Activated T-cell treated with anti-CD3 and anti-CD28 coated beads for 1 hour (primary cell): ENCODE measurements at places on chromosomes 3 and 15.

GRCh38 chr3:103127737-103128136, 692.9 kb downstream of the ZPLD1 start:
- no peak for DNase-seq

GRCh38 chr3:73332558-73332957, 271.1 kb downstream of the EBLN2 start:
- DNase-seq: no peak

DNA sequence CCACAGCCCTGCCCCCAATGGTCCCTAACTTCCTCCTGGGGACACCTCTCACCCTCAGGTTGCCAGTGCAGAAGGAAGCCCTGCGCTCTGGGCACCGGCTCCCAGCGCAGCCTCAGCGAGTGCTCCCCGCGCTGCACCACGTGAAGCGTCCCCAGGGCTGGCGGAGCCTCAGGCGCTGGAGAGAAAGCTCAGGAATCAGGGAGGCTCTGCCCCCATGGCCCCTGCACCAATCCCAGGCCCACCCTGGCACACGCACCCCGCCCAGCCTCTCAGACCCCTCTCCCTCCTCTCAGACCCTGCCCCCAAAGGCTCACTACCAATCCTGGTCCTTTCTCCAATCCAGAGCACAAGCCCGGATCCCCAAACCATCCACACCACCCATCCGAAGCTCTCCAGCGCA, 6.9 kb downstream of the COL7A1 start:
- DNase-seq: no peak

DNA sequence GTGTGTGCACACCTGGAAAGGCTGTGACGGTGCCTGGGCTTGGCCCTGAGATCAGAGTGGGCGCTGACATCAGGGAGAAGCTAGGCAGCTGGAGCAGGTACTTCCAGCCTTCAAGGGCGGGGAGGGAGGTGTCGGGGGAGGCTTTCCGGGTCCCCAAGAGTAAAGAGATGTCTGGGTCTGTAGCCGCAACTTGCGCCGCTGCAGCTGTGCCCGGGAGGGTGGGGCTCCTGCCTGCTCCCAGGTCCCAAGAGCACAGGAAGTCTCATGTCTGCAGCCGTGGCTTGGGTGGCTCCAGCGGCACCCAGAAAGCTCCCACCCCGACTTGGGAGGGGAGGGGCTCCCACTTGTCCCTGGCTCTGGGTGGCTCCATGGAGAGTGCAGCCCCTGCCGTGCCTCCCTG, 103.2 kb upstream of the BNIP2 start:
- DNase-seq: peak; percentile 13

GRCh38 chr15:78621810-78622402, 1.1 kb upstream of the CHRNA3 start:
- no peak for DNase-seq

DNA sequence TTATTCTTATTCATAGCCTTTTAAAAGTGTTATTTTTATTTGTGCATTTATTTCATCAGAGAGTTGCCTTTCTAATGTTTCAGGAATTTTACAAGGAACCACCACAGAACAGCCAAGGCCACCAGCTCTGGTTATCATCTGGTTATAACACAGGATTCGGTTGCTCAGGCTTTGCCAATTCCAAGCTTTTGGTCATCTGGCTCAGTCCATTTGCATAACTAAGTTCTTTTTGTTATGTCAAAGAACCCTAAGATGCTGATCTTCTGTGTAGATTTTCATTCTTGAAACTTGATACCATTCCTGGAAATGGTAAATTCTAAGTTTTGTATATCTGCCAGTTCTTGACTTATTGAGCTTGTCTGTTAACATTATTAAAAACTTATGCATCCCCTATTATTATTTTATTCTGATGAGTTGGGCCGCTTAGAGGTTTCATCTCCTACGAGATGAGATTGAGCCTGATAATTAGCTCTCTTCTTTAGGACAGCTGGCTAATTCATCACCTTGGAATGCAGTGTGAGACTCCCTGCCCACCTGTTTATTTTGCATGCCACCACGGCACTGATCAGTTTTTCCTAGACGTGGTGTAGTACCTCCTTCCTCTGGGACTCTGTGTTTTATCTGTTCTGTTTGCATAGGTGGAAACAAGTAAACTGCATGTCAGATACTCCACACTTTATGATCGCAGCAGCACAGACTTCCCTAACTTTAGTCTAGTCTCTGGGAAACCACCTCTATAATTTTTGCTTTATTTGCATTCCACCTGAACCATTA, 264.8 kb downstream of the SLCO3A1 start:
- no peak for DNase-seq

DNA sequence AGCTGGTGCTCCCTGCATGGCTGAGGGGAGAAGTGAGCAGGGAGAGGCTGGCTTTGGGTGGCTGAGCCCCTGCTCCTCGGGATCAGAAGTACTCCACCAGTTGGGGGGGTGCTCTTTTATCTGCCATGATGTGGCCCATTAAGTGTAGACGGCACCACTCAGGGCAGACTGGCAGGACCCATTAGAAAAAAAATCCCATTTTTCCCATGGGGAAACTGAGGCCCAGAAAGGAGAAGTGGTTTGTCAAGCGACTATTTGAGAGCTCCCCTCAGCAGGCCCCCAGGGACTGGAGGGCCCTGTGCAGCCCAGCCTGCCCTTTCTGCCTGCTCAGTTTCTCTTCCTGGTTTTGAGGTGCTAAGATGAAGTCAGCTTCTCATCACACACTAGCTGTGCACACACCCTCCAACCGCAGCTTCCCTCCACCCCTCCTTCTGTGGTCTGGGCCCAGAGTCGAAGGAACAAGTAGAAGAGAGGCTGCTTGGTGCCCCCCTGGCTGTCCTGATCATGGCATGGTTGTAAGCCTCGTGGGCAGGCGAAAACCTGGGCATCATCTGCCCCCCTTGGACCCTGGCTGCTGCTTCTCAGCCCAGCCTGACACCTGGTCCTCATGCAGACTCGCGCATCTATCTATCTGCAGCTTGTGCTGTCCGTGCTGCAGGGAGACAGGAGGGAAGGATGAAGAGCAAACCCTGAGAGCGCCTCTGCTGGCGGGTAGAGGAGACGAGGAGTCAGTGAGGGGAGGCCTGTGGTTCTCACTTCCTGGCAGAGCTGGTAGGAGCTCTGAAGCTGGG, 5.6 kb downstream of the CSK start:
- peak; percentile 76 for DNase-seq

- DNase-seq: no peak
Measured at GRCh38 chr15:65390447-65390846, 12.6 kb upstream of the IGDCC3 start.

DNA sequence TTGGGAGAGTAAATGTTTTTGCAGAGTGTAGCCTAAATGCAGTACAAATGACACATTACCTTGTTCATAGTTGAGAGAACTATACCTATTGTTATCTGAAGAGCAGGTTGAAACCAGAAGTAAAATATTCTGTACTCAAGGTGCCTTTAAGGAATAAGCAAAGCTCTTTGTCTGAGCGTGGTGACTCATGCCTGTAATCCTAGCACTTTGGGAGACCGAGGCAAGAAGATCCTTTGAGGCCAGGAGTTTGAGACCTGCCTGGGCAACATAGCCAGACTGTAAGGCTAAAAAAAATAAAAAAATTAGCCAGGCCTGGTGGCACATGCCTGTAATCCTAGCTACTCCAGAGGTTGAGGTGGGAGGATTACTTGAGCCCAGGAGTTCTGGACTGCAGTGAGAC, 2.2 kb upstream of the RNF13 start:
- DNase-seq: no peak

DNA sequence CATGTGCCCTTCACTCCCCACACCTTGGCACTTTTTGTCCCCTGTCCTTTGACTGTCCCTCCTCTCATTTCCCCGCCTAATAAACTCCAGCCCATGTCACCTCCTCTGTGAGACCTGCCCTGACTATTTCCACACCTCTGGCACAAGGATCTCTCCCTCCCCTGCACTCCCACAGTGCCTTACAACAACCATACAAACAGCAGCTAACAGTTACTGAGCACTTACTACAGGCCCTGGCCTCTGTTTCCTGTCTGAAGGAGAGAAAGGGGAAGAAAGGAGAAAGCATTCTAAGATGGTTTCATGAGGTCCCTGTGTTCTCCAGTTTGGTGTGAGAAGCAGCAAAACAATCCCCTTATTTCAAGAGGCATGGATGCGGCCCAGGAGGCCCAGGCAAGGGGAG, 20.0 kb upstream of the TRH start:
- no peak for DNase-seq

- DNase-seq: no peak
Measured at GRCh38 chr15:78620021-78620526, 722 bp downstream of the CHRNA3 start.

DNA sequence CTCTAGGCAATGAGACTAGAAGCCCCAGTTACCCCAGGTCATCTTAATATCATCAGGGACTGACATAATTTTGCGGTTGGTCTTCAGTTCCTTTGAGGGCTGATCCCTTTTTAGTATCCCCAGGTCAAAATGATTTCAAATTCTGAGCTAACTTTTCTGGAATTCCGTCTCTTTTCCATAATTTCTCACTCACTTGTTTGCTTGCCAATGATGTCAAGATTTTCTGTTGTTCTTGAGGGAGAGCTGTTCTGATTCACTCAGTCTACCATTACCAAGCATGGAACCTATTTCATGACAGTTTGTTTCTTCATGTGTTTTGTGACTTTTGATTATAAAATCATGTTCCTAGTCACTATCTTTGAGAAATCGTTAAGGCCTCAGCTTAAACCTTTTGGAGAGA, 190.5 kb upstream of the LYSMD4 start:
- no peak for DNase-seq

DNA sequence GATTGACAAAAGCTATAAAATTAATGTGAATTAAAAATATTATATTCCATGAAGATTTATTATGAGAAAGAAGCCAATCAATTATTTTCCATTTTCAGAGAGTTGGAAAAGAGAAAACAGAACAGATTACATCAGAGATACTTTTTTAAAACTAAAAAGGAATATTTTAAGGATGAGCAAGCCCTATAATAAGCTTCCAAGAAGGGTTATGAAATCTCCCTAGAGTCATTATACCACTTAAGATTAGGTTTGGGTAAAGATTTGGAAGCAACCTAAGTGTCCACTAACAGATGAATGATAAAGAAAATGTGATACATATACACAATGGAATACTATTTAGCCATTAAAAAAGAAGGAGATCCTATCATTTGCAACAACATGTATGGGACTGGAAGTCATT, 51.6 kb upstream of the FSIP1 start:
- no peak for DNase-seq

GRCh38 chr3:154786724-154787123, 293.4 kb upstream of the MME start:
- no peak for DNase-seq

DNA sequence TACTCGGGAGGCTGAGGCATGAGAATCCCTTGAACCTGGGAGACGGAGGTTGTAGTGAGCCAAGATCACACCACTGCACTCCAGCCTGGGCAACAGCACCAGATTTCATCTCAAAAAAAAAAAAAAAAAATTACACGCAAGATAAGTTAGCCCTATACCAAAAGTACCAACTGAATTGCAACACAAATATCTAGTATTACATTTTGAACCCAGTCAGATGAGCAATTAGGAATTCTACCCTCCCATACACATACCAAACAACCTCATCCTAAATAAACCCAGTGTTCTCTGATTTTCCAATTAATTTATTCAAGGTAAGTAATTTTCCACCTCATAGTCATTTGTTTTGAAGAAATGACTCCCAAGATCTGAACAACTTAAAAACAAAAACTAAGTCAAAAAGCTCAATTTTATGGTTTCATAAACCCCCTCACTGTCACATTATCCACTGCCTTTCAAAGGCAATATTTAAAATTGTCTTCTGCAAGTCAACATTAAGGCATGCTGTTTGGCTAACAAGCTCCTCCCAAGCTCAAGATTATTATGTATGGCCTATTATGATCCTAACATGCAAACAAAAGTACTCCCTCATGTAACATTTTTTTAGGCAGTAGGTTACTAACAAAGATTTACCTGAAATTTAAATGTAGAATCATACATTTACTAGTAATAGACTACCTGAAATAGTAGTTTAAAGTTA, 4.5 kb downstream of the RAF1 start:
- no peak for DNase-seq

DNA sequence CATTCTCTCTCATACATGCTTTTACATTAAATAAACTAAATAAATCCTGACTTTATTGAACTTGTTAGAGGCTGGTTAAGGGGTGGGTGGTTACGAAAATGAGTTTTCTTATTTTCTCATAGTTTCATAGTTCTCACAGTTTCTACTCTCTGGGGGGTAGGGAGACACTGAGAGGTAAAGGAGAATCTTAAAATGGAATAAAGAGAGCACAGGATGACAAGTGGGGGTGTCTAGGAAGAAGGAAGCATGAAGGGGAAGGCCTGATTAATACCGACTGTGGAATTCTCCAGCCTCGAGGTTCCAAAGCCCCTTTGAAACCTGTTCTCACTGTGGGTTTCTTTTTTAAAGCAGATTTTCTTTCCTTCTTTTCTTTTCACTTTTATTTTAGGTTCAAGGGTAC, 66.4 kb upstream of the TRA2B start:
- DNase-seq: no peak

DNA sequence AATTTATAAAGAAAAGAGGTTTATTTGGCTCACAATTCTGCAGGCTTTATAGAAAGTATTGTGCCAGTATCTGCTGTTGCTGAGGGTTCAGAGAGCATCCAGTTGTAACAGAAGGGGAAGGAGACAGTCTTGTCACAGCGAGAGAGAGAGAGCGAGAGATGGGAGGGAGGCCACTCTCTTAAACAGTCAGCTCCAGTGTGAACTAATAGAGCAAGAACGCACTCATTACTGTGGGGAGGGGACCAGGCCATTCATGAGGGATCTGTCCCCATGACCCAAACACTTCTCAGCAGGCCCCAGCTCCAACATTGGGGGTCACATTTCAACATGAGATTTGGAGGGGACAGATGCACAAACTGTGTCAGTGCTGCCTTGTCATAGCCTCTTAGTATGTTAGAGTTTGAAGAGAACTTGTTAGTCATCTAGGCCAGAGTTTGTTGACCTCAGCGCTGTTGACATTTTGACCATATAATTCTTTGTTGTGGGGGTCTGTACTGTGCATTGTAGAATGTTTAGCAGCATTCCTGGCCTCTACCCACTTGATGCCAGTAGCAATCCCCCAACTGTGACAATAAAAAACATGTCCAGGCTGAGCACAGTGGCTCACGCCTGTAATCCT, 15.3 kb downstream of the STARD9 start:
- no peak for DNase-seq

DNA sequence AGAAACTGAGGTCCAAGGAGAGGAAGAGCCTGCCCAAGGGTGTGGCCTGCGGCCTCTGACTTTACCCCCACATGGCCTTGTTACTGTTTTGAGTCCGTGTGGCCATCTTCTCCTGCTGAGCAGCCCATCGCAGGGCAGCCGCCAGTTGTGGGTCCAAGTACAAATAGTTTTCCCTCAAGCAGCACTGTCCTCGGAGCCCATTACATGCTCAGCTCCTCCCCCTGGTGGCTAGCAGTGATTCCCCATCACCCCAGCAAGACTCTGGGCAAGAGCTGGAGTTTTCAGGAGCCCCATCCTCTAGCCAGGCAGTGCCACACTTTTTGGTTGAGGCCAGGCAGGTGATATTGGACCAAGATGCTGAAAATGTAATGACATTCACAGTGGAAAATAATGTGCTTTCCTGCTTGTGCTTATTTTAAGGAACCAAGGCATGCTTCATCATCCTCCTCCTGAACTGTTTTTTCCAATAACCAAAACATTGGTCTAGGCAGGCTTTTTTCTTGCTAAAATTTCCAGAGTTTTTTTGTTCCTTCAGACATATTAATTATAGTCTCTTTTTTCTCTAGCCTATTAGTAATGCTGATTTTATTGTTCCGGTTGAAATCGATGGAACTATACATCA, 23.2 kb upstream of the VILL start:
- peak; percentile 49 for DNase-seq
